ENCODE measurements at places on chromosomes 2 and 18.

- no peak for DNase-seq
Measured at GRCh38 chr2:71860381-71860926, 287.2 kb downstream of the CYP26B1 start.

DNA sequence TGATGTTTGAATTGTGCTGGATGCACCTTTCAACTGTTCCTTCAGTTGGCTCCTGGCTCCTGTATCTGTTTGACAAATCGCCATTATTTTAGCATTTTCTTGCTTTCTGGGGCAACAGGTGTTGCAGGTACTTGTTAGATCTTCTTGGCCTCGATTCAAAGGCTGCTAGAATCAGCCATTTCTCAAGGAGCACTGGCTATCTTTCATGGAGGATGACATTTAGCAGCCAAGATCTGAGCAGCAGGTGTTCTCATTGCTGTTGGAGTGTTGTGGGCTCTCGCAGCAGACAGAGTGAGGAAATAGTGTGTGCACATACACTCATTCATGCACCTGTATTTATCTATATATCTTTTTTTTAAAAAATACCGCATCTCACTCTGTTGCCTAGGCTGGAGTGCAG, 52.2 kb downstream of the INPP5D start:
- no peak for DNase-seq

DNA sequence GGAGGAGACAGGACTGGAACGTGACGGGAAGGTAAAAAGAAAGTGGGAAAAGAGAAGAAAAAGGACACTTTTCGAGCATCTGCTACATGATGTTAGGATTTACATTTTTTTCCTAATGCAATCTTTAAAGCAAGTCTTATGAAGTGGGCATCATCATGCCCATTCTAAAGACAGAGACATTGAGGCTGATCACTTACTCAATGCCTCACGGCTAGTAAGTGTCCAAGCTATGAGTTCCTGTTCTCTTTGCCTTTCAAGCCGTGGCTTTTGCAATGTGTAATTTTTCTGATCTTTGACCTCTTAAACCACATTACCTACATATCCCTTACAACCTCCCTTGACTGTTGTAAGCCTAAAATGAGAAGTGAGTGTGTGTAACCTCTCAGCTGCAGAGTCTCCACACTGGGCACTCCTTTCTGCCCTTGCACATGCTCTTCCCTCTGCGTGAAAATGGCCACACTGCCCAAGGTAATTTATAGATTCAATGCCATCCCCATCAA, 649.2 kb downstream of the RNF144A start:
- DNase-seq, result no peak

DNA sequence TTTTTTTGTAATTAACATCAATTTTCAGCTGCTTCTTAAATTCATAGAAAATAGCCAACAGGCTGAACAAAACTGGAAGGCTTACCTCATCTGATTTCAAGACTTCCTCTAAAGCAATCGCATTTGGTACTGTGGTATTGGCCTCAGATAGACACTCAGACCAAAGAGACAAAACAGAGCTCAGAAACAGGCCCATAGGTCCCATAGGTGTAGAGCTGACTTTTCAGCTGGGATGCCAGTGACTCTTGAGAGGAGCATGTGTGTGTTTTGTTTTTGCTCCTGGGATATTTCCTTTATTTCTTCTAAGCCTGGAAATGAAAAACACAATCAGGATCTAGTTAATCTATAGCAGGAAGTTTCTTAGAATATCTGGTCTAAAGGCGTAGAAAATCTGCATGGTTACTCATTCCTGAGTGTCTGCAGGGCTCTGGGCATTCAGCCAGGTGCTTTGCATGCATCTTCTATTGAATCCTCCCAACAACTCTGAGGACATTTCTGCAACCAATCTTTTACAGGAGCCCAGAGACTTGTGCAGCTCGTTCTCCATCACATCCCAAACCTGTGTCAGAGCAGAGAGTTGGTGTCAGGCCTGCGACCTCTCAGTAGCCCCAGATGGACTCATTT, 190.8 kb downstream of the RTP5 start:
- DNase-seq, result peak; percentile 44

GRCh38 chr2:216113572-216113971, 4.4 kb downstream of the XRCC5 start:
- DNase-seq, result no peak

- DNase-seq, result no peak
Measured at GRCh38 chr2:232250246-232251175, 128.0 kb upstream of the ALPP start.

- no peak for DNase-seq
Measured at GRCh38 chr2:203692031-203692710, 14.3 kb upstream of the CD28 start.

- no peak for DNase-seq
Measured at GRCh38 chr2:100820273-100820522, 259 bp downstream of the NPAS2 start.

All from AG09309 (cell line).